ENCODE measurements at places on chromosomes 6 and 20. TPM values are rescaled to one million over a fixed set of nuclear protein-coding genes. Genes with fewer than 3 reads are reported as not detected.

RSPH3 gene
- 10.6 TPM for total RNA-seq

BTNL2 gene
- not detected for total RNA-seq

SLC22A16 gene
- 0.32 TPM for total RNA-seq

SLC25A27 gene
- total RNA-seq = 11.1 TPM

TSBP1 gene
- total RNA-seq = not detected

ADGRF5 gene
- 48.0 TPM for total RNA-seq

TMC2 gene
- total RNA-seq = 0.08 TPM

All from Right ventricle myocardium inferior (tissue), 1 donor.